Left ventricle myocardium inferior (tissue), 1 donor: ENCODE measurements at places on chromosomes 6 and 20.

- no peak for DNase-seq
Observed at GRCh38 chr20:18537651-18538050, 29.6 kb upstream of the SMIM26 start.

GRCh38 chr6:136525586-136526195 lies 24.5 kb downstream of the MAP7 start:
- no peak for DNase-seq

- no peak for DNase-seq
Observed at GRCh38 chr20:740162-740561, 28.1 kb downstream of the SLC52A3 start.

- peak; percentile 22 for DNase-seq
Observed at GRCh38 chr6:160534050-160534696, 129.9 kb downstream of the LPA start.

DNA sequence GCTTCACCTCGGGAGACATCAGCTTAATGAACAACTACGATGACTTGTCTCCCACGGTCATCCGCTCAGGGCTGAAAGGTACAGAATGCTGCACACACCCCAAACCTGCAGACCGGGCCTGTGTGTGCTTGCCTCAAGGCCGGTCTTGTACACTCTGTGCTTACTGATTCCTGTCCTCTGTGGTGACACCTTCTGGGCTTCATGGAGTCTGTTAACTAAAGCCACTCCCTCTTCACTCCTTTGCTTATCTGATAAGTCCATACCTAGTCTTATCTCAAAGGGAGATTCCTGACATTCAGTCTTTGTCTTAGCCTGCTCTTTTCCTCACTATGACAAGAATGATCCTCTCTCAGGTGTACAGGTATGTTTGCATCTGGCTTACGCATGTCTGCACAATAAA lies 107.7 kb upstream of the TMEM181 start:
- DNase-seq, result no peak

GRCh38 chr20:34127792-34128191 lies 15.7 kb upstream of the EIF2S2 start:
- no peak for DNase-seq

DNA sequence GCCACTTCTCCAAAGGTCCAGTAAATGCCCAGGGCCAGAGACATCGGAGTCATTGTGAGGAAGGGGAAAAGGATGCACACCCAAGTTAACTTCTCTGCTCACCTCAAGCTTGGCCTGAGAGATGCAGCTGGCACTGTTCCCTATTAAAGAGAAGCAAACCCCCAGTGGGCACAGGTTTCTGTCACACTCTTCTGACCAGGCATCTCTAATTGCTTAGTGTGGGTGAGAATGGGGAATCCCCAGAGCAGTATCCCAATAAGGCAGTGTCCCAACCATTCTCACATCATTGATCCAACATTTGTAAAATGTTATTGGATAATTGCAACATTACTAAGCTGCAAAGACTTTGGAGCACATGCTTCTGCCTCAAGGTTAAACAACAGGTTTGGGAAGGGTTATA lies 232.3 kb downstream of the ADGRG6 start:
- no peak for DNase-seq

DNA sequence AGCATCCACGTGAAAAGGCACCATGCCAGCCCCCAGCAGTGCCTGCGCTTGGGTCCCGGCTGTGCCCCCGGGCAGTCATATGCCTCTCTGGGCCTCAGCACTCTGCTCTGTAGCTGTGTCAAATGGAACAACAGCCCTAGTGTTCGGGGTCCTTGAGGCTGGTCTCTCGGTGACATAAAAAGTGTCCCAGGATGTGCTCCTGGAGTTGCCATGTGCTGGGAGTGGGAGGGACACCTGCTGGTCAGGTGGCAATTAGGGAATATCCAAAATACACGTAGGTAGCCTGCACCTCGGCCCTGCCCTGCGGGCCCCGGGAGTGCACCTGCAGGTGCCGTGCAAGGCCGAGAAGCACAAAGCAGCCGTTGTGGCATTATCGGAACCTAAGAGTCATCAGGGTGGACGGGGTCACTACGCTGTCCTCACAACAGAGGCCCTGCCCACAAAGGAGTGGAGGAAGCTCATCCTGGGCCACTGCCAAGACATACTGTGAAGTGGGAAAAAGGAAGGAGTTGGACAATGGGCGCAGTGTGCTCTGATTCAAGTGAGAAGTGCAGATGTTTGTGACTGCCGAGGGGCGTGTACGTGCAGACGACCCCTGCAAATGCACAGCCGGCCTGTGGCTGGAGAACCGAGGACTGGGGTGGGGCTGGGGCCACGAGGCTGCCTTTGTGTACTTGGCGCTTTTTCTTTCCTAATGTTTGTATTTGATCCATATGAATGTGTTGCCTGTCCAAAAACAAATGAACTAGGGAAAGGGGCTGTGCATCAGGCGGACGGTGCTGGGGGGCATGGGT lies 24.6 kb downstream of the SLCO4A1 start:
- peak; percentile 50 for DNase-seq

- DNase-seq, result peak; percentile 91
Observed at GRCh38 chr6:87731818-87732661, 30.0 kb upstream of the AKIRIN2 start.
